ENCODE measurements at places on chromosomes 2 and 18.

- DNase-seq, result no peak
Measured at GRCh38 chr2:69456950-69457445, 19.8 kb upstream of the NFU1 start.

DNA sequence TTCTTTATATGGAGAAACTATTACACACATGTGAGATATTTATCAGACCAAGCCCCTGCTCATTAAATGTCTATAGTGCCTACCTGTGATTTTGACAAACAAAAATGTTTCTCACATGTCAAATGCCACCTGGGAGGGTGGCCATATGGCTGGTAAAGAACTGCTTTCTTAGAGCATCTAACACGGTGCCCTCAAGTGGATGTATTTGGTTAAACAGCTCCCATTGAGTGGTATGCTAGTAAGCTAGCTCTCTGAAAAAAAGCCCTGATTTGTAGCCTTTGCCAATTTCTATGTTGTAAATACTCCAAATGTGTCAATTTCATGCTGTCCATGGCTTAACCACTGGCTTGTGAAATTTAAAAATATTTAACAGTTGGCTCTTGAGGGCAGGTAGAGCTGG, 94.6 kb downstream of the PMAIP1 start:
- peak; percentile 29 for DNase-seq

- no peak for DNase-seq
Measured at GRCh38 chr2:43754180-43754579, 19.7 kb upstream of the DYNC2LI1 start.

GRCh38 chr2:70479816-70480215, 73.8 kb downstream of the TGFA start:
- no peak for DNase-seq

GRCh38 chr2:223887127-223887526, 49.7 kb upstream of the AP1S3 start:
- DNase-seq, result no peak

- DNase-seq, result no peak
Measured at GRCh38 chr2:235642446-235643098, 148.7 kb downstream of the AGAP1 start.
